Left lung (tissue), 14 donors: ENCODE measurements at places on chromosomes 5 and 9. TPM values are rescaled to one million over a fixed set of nuclear protein-coding genes. Genes with fewer than 3 reads are reported as not detected.

ACTBL2 gene
- polyA plus RNA-seq, result not detected

GRCh38 chr9:114810614-114811013, 4.8 kb upstream of the TNFSF15 start:
- H3K27ac ChIP-seq, result no peak overlapping the region
- no peak overlapping the region for H3K4me3 ChIP-seq
- H3K36me3 ChIP-seq, result no peaks in the 10 kb centered on the region
- peaks cover 10% of the 10 kb centered on the region for H3K4me1 ChIP-seq

DNA sequence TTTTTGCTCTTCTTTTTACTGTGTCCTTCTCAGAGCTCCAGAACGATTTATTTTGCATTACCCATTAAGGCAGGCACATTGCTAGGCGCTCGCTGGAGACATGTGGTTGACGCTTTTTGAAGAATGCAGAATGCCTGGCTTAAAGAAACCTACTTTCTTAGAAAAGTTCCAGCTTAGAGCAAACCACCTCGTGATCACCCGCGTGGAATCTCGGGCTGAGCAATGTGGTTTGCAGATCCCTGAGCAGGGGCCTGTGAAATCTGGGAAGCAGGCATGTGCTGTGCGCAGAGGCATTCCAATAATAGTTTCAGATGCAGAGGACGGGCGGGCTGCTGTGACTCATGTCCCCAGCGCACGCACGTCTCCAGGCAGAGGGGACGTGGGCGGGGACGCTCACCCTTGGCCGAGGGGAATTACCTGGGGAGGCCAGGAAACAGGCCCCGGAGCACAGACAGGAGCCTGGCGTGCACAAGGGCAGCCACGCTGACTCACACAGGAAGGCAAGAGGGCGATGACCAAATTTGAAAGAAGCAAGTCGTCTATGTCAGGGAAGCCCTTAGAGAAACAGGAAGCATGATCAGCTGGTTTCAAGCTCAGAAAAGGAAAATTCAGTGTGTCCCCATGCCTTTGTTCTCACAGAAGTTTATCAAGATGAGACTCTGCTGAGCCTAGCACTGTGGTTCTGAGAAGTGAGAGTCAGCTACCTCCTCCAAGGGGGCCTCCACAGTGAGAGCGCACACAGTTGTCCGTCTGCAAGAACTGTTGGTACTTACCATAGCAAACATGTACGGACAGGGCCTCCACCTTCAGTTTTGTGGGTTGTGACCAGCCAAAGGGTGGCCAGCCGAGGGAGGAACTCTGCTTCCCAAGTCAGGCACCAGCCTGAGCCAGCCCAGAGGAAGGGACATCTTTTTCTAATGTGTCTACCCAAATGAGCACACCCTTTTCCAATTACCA, 218.6 kb downstream of the PIK3R1 start:
- peak overlapping the region; percentile 96 for H3K27ac ChIP-seq
- DNase-seq, result peak; percentile 95
- H3K27me3 ChIP-seq, result no peaks in the 10 kb centered on the region
- H3K4me3 ChIP-seq, result no peak overlapping the region

- no peak overlapping the region for H3K27ac ChIP-seq
- H3K36me3 ChIP-seq, result no peaks in the 10 kb centered on the region
- no peaks in the 10 kb centered on the region for H3K4me1 ChIP-seq
- no peak for DNase-seq
Measured at GRCh38 chr5:44660251-44660650, 148.5 kb upstream of the MRPS30 start.

DNA sequence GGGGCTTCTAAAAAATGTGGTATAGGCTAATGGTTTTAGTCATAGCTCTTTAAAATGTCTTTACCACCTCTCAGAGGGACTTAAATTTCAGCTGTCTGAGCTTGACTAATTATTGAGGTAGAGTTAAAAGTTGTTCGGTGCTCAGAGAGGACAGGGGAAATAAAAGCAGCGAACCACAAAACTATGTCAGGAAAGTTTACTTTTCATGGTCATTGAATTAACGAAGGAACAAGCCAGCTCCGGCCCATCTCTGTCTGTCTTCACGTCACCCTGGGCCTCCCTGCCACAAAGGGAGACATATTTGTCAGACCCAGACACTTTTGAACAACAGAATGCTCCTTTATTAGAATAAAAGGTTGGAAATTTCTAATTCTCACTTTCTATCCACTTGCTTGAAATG, 98.8 kb upstream of the EFNA5 start:
- no peak overlapping the region for H3K4me3 ChIP-seq
- H3K27me3 ChIP-seq, result no peaks in the 10 kb centered on the region
- H3K27ac ChIP-seq, result no peak overlapping the region
- H3K4me1 ChIP-seq, result no peaks in the 10 kb centered on the region
- DNase-seq, result no peak

GRCh38 chr5:57166276-57166675, 7.6 kb upstream of the GPBP1 start:
- no peaks in the 10 kb centered on the region for H3K27me3 ChIP-seq
- H3K4me3 ChIP-seq, result no peak overlapping the region
- no peak overlapping the region for H3K27ac ChIP-seq
- no peaks in the 10 kb centered on the region for H3K4me1 ChIP-seq
- DNase-seq, result no peak
- no peaks in the 10 kb centered on the region for H3K36me3 ChIP-seq

DNA sequence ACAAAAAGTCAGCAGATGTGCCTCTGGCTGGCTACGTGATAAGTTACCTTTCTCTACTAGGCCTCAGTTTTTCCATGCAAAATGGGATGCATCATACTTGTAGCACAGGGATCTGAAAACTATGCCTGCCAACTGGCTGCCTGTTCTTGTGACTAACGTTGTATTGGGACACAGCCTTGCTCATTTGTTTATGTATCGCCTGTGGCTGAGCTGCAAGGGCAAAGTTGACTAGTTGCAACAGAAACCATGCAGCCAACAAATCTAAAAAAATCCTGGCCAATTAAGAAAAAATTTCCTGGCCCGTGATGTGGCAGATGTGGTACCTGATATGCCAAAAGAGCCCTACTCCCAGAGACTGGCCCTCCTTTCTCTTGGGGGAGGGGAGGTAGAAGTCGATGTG, 131.3 kb downstream of the SEC61B start:
- H3K4me1 ChIP-seq, result peaks cover 3% of the 10 kb centered on the region
- H3K4me3 ChIP-seq, result no peak overlapping the region
- H3K27ac ChIP-seq, result peak overlapping the region; percentile 50
- H3K27me3 ChIP-seq, result no peaks in the 10 kb centered on the region
- peak; percentile 62 for DNase-seq
- no peaks in the 10 kb centered on the region for H3K36me3 ChIP-seq

ADAMTS2 gene
- 33.9 TPM for polyA plus RNA-seq

GRCh38 chr5:166486348-166486747, 1805.1 kb upstream of the WWC1 start:
- no peaks in the 10 kb centered on the region for H3K4me1 ChIP-seq
- H3K36me3 ChIP-seq, result no peaks in the 10 kb centered on the region
- H3K4me3 ChIP-seq, result no peak overlapping the region
- DNase-seq, result no peak
- H3K27me3 ChIP-seq, result no peaks in the 10 kb centered on the region
- H3K27ac ChIP-seq, result no peak overlapping the region

AGXT2 gene
- 0.18 TPM for polyA plus RNA-seq

DNA sequence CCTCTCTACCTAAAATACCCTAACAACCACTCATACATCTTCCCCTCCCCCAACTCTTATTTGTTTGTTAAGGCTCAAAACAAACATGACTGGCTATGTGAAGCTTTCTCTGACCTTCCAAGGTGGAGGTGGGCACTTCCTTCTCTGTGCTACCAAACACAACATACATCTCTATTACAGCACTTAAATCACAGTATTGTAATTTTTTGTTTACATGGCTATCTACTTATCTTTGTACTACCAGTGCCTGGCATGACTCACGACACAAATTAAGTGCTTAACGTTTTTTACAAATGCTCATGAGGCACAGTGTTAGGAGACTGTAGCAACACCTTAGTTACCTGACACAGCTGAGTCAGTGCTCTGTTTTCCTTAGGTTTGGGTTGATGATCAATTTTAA, 18.6 kb downstream of the HOMER1 start:
- no peaks in the 10 kb centered on the region for H3K4me1 ChIP-seq
- H3K27ac ChIP-seq, result no peak overlapping the region
- no peak for DNase-seq
- H3K36me3 ChIP-seq, result no peaks in the 10 kb centered on the region
- no peaks in the 10 kb centered on the region for H3K27me3 ChIP-seq

DDX4 gene
- 0.04 TPM for polyA plus RNA-seq

DNA sequence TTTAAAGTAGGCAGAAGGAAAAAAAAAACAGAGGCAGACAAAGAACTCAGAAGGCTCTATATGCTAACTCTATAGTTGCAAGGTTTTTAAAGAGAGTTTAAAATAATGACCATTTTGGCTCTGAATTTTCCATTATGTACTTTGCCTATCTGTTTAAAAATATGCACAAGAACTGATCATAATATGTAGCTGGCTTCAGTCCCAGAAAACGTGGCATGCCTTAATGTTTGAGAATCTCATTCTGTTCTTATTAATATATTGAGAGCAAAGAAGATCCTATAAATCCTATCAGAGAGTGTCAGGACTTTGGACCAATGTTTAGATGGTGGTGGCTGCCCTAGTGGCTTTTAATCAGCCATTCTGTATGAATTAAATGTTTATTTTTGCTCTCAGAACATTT, 121.5 kb downstream of the JMY start:
- DNase-seq, result peak; percentile 4

DNA sequence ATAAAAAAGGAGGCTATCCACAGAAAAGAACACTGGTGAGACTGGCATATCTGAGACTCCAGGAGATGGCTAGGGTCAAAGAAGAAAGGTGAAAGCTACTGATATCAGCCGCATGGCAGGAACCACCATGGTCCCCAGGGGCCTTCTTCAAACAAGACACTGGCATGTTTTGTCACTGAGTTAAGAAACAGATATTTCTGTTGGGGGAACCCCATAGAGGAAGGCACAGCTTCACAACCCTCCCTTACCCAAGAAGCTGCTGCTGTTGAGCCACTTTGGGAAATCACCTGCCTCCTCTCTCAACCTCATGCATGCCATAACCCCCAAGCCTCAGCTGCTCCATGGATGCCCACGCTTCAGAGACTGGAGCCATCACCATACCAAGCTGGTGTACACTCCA, 13.3 kb upstream of the BTNL3 start:
- no peak overlapping the region for H3K4me3 ChIP-seq
- no peaks in the 10 kb centered on the region for H3K27me3 ChIP-seq
- H3K4me1 ChIP-seq, result no peaks in the 10 kb centered on the region
- no peak for DNase-seq

DNA sequence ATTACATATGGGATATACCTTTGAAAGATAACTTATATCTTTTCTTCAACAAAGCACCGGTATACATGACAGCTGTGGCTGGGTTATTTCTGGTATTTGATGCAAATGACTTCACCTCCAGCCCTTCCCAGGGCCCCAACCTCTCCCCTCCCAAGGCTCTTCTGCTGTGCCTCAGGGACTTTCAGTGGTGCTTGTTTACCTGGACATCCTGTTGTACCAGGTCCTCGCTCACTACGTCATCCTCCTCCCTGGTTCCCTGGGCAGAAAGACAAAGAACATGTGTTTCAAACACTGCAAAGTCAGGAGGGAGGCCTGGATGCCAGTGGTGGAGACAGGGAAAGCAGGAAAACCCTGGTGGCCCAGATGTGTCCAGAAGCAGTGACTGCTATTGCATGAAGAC, 23.4 kb downstream of the ANXA6 start:
- peak overlapping the region; percentile 29 for H3K27ac ChIP-seq
- H3K27me3 ChIP-seq, result no peaks in the 10 kb centered on the region
- H3K36me3 ChIP-seq, result no peaks in the 10 kb centered on the region
- no peak overlapping the region for H3K4me3 ChIP-seq
